ENCODE measurements at places on chromosomes 2 and 18.
A peak's percentile ranks its signal among the peaks of the same experiment; 100 is the strongest.

DNA sequence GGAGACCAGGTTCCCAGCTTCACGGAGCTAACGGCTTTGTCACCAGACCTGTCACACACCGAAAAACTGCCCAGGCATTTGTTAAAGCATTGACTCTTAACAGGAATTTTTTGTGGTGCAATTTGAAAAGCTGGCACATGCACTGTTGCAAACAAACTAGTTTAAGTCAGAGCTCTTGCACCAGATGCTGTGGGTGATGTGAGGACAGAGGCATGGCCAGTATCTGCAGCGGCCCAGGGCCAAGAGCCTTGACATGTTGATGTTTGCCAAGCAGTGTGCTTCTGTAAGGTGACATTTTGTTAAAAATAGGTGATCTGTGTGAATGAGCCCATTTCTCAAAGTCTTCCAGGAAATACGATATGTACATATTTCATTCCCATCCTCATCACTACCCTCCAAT is 142.5 kb downstream of the MTCL1 start:
- DNase-seq: no peak

GRCh38 chr18:41371156-41372045 is 583.6 kb upstream of the PIK3C3 start:
- DNase-seq: no peak

GRCh38 chr2:132911726-132912724 is 242.0 kb upstream of the LYPD1 start:
- no peak for DNase-seq

- peak; percentile 80 for DNase-seq
Measured at GRCh38 chr18:49072524-49072934, 121.8 kb upstream of the SMAD7 start.

DNA sequence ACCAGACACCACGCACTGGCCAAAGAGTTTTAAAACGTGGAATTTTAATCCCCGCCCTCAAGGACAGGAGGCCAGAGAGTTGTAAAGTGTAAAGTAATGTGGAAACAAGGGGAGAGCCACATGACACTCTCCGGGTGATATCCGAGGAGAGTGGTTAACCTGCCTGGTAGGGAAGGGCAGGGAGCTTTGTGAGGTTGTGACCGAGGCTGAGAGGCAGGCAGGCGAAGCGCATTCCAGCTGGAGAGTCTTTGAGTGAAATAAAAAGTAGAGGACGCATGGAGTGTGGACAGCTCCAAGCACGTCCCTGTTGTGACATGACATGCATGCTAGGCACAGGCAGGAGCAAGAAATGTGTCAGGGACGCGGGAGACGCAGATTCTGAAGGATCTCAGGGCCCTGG is 539.5 kb downstream of the RNF144A start:
- DNase-seq: no peak

GRCh38 chr2:40658941-40659340 is 207.1 kb upstream of the SLC8A1 start:
- DNase-seq: no peak

DNA sequence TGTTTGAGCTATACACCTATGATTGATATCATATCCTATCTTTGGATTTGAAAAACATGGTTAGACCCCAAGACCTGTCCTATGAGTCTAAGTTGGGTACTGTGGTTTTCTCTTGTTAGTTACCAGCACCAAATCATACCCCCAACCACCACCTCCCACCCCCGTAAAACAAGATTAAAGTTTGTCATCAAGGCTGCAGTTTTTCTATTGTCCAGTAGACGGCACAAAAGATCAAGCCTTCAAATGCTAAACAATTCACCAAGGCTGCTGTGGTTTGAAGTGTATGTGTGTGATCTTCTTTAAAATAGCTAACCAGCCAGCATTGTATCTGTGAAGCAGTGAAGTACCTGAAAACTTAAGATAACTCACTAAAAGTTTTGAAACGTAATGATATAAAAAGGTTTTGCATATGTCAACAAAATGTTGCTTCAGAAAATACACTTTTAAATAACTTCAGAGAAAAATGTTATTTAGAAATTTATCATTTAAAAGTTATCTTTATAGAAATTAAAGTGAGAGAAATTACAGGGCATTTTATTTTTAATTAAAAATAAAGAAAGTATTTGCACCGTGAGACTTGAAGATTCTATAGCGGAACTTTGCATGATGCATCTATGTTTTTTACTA is 5.8 kb upstream of the MEIS1 start:
- peak; percentile 42 for DNase-seq

- no peak for DNase-seq
Measured at GRCh38 chr18:37457341-37457740, 108.3 kb downstream of the CELF4 start.

DNA sequence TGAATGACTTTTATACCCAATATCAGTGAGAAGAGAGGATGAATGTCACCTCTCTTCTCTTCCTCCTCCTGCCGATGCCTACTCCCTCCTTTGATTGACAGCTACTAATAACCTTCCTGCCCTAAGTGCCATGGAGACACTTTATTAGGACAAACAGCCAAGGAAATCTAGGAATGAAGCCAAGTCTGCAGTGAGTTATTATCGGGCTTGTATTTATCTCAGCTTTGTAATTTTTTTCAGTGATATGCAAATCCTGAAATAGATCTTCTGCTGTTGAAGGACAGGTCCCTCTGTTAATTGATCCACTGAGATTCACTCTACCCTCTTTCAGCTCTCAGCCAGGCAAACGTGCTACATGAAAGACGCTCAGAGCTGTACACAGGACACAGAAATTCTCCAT is 686.7 kb downstream of the TMEM182 start:
- DNase-seq: no peak

DNA sequence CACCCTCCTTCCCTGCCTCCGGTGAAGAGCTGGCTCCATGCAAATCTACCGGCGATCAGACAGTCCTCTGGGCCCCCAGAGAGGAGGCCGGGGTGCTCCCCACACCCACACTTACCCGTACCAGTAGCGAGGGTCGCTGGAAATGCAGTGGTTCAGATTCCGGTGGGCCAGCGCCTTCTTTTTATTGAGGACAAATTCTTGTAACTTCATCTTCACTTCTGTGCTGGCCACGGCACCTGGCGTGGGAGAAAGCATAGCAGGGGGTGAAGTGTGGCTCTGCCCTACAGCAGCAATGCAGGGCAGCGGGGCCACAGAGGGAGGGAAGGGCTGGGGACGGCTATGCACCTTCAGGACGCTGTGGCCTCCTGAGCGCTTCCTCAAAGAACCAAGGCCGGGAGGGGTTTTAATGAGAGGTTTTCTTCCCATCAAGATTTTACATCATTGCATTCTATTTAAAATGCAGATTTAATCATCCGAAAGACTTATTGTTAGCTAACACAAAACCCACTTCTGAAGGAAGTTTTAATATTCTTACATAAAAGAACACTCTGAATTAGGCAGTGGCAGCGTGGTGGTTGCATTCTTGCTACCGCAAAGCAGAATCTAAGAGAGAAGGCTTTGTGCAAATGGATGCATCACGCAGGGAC is 237.0 kb downstream of the HDAC4 start:
- DNase-seq: no peak

- no peak for DNase-seq
Measured at GRCh38 chr18:77146249-77147080, 13.9 kb upstream of the MBP start.

GRCh38 chr2:170122883-170123547 is 54.9 kb upstream of the MYO3B start:
- DNase-seq: no peak

GRCh38 chr2:66984864-66985263 is 412.3 kb upstream of the ETAA1 start:
- no peak for DNase-seq

- DNase-seq: peak; percentile 60
Measured at GRCh38 chr18:9951022-9951859, 37.4 kb downstream of the VAPA start.

GRCh38 chr2:109232909-109233308 is 103.9 kb downstream of the SH3RF3 start:
- no peak for DNase-seq

- DNase-seq: no peak
Measured at GRCh38 chr2:20225294-20226151, 593 bp upstream of the SDC1 start.
